ENCODE measurements at places on chromosomes 7 and 10.
A peak's percentile ranks its signal among the peaks of the same experiment; 100 is the strongest.

DNA sequence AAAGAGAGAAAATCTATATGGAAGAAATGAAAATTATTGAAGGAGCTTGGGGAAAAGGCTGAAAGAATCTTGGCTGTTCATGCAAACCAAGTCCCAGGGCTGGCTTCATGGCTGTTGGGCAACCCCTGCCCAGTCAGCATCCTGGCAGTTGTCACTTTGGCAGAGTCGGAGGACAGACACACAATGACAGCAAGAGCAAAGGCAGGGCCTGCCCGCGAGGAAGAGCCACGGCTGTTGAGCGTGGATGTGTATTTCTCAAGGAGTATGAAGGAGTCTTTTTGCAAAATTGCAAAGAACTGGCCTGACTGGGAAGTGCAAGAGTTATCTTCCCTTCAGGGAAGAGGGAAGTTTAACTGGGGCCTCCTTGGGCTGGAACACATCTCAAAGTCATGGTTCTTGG, 11.7 kb downstream of the PTPRE start:
- no peak for DNase-seq

DNA sequence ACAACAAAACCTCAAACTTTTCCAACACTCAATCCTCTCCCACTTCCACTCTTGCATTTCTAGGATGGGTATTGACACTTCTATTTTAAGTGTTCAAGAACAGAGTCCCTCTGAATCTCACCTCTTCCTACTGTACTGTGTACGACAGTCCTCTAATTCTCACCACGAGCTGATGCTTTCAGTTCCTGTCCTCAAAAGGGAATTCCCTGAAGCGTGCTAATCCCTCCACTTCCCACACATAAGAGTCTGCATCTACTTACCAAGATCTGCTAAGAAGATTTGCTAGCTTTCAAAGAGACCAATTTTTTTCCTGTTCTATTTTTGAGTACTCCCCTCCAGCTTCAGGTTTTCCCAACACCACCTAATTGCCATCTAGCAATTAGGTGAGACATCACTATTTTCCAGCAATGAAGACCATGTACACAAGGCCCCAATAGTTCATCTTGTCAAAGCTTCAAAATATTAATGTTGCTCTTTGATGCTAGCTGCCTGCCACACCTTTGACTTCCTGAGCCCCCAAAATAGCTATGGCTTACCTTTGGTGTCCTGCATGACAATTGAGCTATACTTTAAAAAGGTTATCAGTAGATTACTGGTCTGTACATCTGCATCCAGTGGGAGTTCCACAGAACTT, 54.4 kb downstream of the ARMH3 start:
- DNase-seq: no peak

DNA sequence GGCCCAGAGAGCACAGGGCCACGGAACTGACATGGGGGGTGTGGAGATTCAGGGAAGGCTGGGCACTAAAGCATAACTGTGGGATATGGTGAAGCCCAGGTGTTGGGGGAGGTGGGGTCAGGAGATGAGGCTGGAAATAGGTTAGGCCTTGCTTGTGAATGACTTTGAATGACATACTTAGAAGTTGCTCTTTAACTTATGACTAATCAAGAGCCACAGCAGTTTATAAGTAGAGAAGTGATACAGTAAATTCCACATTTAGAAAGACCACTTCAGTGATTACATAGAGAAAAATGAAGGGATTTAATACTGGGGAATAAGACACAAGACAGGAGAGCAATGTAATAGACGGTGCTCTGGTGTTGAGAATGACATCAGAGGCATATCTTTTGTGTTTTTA, 120.8 kb upstream of the SEC61G start:
- no peak for DNase-seq

GRCh38 chr7:30997316-30997715, 33.6 kb downstream of the GHRHR start:
- no peak for DNase-seq

DNA sequence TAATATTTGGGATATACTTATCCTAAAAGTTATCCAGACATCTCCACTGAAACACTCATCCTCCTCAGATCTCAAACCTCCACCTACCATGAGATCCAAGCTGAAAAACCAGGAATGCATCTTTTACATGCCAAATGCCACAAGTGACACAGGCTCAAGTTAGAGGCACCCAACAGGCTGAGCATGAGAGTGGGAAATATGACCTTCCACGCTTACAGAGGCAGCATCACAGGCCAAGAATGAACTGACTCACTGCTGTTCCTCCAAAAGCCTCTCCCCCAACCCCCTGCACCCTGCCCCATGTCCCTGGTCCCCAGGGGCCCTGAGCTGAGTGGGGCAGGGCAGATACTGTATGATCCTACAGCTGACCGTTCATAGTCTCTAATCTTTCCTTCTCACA, 4.8 kb upstream of the MTPAP start:
- peak; percentile 78 for DNase-seq

DNA sequence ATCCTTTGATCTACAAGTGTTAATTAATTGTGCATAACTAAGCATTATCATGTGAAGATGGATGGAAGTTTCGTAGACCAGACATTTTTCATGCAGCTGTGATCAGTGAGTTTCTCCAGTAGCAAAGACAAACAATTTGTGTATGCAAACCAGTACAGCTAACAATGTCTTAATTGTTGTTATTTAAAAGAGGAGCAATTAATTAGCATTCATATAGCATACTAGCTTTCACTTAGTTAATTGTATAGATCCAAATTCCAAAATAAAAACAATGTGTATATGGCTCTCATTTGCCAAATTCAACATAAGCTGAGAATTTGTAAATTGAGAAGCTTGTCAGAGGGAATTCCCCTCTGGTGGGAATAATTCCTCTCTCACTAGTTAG, 22.6 kb upstream of the PRKCQ start:
- DNase-seq: no peak

DNA sequence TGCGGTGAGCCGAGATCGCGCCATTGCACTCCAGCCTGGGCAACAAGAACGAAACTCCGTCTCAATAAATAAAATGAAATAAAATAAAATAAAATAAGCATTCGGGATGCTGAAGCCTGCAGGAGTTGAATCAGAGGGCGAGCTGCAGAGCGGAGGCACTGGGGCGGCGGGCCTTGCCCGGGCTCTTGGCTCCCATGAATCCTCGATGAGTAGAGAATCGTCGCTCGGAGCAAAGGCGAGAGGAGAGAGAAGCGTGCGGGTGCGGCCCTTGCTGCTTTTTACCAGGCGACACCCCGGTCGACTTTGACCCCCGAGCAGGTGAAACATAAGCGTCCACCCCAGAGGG, 168.3 kb downstream of the UBE2H start:
- no peak for DNase-seq

DNA sequence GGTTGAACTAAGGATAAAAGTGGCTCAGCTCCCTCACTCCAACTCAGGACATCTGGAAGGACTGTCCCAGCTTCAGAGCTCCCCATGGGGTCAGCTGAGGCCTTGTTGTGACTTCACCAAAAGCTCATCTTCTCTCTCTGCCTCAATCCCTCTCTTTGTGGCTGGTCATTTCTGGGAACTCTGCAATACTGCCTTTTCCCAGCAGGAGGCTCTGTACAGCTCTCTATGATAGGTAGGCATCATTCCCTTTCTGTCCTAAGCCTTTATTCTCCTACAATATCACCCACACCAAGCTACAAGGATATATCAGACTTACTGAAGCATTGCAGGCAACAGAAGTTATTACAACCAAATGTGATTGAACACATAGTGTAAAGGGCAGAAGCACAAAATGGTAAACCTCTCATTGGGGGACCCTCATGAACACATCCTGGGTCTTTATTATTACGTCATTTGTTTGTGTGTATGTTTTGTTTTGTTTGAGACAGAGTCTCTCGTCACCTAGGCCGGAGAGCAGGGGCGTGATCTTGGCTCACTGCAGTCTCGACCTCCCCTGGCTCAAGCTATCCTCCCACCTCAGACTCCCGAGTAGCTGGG, 36.7 kb upstream of the PRPS1L1 start:
- DNase-seq: no peak

DNA sequence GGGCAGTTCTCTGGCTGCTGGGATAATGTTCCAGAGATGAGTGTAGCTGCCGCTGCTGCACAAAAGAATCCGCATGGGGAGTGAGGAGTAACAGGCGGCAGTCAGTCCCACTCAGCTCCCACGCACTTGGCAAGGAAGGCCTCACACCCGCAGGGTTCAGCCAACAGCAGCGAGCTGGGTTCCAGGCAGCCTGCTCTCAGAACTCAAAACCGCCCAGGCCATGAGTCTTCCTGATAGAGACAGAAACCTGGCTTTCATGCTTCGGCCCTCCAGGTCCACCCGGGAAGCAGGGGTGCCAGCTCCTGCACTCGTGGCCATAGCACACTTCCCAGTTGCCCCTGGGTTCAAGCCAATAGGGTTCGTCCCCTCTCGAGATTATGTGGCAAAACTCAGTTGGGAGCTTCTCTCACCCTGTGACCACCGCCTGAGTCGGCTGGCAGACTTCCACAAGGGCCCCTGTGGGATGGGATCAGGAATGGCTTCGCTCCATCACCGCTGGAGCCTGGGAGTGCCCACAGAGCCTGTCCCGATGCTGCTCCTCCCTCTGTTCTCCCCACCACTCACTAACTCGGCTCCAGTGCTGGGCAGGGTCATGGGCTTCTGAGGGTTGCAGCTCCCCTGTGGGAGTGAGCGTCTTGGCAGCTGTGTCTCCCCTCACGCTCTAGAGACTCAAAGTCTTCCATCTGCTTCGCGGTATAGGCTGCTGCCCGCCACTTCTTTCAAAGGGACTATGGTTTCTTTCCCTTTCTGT, 20.6 kb downstream of the CLRN3 start:
- no peak for DNase-seq

GRCh38 chr10:12847361-12847975, 154.0 kb downstream of the CCDC3 start:
- no peak for DNase-seq

DNA sequence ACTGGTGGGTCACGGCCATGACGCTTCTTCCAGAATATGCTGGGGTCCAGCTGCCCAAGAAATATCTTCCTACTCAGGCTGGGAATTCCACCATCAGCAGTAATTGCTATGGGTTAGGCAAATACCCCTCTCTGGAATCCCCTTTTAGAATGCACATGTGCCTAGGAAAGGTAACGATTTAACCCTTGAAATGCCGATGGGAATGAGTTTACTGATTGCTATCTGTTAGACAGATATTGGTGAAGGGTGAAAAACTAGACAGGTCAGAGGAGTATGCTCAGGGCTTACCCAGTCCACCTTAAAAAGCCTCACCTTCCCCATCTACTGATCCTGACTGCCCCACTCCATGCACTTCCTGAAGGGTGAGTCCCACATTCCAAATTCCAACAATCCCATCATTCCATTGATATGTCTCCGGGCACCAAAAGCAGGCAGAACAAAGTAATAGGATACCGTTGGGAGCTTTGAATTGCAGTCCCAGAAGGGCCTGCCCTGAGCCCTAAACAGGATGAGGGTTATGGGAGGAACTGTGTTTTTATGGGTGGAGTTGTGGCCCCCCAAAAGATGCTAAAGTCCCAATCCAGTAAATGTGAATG, 59.3 kb downstream of the DLG5 start:
- DNase-seq: no peak

DNA sequence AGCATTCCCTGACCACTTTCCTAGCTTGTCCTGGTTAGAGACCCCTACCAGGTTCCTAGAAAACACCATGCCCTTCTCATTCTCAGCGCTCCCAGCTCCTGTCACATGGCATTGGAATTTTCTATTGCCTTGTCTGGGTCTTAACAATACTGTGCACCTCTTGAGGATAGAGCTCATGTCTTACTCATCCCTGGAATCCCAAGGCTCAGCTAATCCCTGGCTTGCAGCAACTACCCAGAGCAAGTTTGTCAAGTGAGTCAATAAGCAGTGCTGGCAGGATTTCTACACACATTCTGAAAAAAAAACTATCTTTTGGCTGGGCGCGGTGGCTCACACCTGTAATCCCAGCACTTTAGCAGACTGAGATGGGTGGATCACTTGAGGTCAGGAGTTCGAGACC, 11.7 kb upstream of the PRDX3 start:
- peak; percentile 87 for DNase-seq

DNA sequence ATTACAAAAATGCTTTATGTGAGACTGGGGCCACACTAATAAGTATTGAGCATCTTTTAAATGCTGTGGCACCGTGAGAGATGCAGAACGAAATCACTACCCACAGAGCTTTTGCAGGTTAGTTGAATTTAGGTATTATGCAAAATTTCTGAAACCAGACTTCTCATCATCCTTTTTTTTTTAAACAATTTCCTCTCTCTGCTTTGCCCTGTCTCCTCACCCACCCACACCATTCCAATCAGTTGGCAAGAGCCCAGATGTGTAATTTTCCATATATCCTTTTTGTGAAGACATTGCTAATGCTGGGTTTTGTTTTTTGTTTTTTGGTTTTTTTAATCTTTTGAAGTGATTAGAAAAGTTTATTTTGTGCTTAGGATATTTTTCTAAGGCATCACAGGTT, 1.1 kb downstream of the YAE1 start:
- DNase-seq: no peak

DNA sequence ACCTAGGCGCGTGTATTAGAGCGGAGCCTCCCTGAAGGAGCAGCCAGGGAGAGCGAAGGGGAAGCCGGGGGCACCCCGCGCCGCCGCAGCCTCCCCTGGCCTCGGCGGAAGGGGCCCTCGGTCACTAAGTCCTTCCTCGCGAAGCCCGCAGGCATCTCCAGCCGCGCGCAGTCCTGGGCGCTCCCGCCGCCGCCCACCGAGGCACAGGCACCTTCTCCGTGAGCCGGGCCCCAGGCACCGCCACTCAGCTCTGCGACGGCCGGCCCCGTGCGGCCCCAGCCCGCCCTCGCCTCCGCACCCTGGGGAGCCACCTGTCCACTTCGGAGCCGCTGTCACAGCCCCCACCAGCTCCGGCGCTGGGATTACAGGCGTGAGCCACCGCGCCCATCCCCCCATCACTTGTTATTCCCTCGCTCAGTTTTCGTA, 80.8 kb downstream of the ZNF467 start:
- no peak for DNase-seq

- peak; percentile 38 for DNase-seq
Measured at GRCh38 chr7:22154143-22154529, 202.8 kb downstream of the RAPGEF5 start.

DNA sequence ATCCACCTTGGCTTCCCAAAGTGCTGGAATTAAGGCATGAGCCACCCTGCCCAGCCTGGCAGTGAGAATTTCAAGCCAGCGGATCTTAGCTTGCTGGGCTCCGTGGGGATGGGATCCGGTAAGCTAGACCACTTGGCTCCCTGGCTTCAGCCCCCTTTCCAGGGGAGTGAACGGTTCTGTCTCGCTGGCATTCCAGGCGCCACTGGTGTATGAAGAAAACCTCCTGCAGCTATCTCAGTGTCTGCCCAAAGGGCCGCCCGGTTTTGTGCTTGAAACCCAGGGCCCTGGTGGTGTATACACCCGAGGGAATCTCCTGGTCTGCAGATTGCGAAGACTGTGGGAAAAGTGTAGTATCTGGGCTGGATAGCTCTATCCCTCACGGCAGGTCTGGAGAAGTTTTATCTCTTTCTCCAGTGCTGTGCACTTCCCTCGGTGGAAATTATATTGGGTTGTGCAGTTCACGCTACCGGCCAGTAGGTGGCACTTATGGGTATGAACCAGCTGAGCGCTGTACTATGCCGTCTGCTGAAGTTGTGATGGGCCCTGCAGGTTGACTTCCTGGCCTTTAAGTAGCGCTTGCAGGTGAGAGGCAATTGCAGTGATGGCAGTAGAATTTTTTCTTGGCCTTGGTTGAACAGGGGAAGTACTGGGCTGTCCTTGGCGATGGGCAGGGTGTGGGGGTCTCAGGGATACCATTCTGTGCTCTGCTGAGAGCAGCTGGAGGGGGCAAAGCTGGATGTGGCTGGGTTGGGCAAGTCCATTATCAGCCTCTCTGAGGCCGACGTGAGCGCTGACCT, 138.0 kb upstream of the MTPN start:
- DNase-seq: peak; percentile 6
